Activated naive CD4-positive, alpha-beta T cell treated with anti-CD3 and anti-CD28 coated beads, Interleukin-2, amount 10 ng/mL, durations not matched to agents 5 hours and 36 hours (primary cell): ENCODE measurements at places on chromosomes 3 and 15. TPM values are rescaled to one million over a fixed set of nuclear protein-coding genes. Genes with fewer than 3 reads are reported as not detected.

The SLITRK3 gene
- total RNA-seq: not detected

The KCNMB3 gene
- 0.31 TPM for total RNA-seq

The SH3GL3 gene
- not detected for total RNA-seq

The GOLGA6D gene
- total RNA-seq: not detected

The GLDN gene
- not detected for total RNA-seq
